ENCODE measurements at places on chromosomes 7 and 10.

DNA sequence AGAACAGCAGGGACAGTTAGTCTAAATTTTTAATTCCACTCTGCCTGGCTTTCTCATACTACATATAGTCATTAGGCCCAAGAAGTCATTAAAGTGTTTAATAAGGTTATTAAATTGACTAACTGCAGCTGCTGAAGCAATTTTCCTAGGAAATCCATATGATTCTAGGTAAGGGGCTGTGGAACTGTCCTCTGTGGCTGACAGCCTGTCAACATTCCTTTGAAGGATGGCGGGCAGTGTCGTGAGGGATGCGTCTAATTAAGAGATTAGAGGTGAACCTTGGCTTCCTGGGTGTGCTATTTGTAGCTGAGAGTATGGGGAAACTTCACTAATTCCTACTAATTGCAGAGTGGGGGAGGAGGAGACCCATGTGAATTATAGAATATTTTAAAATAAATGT lies 64.6 kb downstream of the SNX10 start:
- no peak for DNase-seq

DNA sequence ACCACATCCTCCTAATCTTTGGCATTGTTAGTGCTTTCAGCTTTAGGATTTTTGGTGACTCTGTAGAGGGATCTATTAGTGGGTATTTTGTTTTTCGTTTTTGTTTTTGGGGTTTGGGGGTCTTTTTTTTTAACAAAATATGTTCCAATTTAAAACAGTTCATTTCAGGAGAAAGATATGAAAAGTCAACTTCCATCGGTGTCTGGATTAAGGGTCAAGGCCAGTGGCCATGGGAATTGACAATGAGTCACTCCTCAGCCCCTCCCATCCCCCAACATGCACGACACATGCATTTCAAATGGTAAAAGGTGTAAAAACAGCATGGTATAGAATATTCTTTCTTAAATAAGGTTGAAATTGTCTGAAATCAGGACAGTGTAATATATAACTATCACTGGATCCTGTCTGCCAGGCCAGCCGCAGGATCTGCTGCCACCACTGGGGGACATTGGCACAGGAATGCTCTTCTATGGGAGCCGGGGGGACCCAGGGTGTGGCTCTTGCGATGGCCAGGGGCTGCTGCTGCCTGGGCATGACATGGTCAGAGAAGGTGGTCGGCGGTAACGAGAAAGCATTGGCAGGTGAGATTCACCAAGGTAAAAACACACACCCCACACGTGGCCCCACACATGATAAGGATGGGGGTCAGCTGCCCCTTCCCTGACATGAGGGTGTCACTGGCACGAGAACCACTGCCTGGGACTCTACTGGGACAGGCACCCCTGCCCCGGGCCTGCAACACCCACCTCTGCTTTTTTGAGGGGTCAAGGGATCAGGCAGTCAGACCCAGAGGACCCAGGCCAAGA lies 126.2 kb upstream of the KCTD7 start:
- DNase-seq: no peak

DNA sequence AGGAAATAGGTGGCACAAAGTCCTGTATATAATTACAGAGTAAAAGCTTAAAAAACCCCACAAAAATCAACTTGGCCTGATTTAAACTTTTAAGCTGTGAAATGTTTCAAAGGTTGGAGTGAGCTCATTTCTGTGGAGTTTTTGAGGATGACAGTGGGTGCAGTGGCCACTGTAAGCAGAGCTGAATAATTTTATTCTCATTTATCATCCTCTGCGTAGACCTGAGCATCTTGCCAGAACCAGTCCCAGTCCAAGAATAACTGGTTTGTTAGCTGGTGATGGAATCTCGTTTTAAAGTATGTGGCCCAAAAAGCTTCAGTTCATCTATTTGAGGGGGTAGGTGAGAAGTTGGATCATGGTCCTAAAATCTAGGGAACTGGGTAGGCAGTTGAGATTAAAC lies 4.4 kb downstream of the BMPER start:
- no peak for DNase-seq

- no peak for DNase-seq
Measured at GRCh38 chr10:12974491-12975199, 26.9 kb downstream of the CCDC3 start.

DNA sequence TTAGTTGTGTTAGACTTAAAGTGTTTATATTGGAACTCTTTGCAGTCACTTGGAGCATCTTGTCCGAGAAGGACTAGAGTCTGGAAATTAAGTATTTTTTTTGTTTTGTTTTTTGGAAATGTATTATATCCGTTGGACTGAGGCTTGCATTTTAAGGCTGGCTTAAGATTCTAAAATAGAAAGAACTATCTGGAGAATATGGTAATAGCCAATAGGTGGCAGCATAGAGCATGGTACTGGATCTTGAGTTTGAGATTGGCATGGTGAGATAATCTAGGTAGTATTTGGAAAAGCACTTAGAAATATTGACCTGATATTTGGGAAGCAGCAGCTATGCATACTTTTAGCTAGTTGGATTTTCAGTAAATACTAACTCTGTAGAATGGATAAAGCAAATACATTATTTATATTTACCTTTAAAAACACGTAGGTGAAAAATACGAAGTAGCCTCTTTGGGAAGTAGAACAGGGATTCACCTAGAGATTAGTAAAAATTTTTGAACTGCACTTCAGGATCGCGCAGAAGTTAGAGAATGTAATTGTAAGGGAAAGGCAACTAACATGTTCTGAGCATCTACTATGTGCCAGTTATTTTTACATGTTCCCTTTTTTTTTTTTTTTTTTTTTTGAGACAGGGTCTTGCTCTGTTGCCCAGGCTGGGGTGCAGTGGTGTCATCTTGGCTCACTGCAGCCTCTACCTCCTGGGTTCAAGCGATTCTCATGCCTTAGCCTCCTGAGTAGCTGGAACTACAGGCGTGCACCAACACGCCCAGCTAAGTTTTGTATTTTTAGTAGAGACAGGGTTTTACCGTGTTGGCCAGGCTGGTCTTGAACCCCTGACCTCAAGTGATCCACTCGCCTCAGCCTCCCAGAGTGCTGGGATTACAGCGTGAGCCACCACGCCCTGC lies 78.6 kb downstream of the LCOR start:
- peak; percentile 60 for DNase-seq

DNA sequence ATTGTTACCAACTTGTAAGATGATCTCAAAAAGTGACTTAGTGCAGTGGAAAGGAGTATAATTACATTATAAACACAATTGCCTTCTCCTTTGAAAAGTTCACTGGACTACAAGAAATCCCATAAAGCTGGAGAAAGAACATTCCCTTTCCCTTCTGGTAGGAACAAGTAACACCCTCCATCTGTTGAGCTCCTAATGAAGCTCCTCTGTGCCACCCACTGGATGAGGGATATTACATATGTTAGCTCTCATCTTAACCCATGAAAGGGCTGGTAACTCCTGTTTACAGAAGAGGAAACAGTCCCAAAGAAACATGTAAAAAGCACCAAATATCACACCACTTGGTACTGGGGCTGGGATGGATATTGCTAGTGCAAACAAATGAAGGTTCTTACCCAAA lies 8.1 kb downstream of the PGAM1 start:
- no peak for DNase-seq

DNA sequence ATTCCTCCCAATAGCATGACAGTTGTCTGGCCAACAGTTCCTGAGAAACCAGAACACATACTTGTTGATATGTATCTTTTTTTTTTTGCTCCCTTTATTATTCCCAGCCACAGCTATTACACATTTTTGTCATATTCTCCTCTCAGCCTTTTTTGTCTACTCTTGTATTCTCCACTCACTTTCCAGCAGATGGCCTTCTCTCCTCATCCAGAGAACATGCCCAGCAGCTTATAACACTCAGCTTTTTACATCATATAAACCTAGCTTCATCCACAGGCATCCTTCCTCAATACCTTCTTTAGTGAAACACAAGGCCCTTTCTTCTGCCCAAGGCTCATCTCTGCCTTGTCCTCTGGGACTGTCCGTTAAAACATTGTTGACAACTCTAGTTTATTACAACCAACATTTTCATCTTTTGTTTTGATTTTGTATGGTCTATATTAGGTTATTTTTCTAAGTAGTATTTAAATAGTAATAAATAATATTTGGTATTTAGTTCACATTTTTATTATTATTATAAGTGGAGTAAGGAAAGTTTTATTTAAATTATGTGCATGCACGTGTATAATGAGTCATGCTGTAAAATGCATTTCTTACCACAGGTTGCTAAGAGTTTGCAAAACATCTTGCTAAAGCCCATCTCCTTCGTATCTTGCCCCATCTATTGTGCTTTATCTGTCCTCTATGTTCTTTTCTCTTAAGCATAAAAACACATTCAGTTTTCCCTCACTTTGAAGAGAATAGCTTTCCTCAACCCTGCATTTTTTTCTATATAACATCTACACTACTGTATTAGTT lies 101.5 kb downstream of the ORC5 start:
- DNase-seq: no peak

DNA sequence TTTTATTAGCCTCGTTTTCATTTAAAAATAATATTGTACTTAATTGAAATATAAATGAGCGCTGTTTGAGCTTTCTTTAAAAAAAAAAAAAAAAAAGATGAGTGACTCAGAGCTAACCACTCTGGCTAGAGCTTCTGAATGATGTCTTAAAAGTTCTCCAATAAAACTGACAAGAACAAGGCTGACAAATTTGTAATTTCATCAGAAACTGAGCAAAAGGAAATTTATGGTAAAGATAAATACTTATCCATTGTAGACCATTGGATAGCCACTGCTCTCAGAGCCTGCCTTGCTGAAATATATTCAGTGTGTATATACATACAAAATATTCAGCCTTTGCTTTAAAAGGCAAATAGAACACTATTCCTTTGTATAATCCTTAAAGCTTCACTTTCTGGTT lies 91.2 kb upstream of the OIT3 start:
- DNase-seq: no peak

GRCh38 chr7:88165697-88166096 lies 54.1 kb downstream of the SRI start:
- no peak for DNase-seq

DNA sequence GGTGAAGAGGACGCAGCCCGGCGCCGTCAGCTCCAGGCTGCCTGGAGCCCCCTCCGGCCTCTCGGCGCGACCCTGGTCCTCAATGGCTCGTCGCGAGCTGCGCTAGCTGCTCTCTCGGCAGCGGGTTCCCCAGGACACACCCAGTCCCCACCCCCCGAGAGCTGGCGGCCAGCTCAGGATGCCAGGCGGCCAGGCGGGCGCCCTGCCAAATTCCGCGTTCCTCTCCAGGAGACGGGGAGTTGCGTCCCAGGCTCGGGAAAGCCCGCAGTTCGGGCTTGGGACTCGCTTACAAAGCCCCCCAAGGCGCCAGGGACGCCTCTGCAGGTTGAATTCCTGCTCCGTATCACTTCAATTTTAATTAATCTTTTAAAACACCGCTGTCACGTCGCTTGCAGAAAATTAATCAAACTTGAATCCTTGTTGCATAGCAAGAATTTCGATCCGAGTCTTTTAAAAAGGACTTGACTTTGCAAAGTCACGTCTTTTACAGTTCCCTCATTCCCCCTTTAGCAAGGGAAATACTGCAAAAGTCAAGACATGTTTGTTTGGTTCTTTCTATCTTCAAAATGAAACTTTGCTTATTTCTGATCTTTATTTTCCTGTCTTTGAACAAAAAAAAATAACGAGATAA lies 28.2 kb downstream of the SKIDA1 start:
- peak; percentile 93 for DNase-seq

DNA sequence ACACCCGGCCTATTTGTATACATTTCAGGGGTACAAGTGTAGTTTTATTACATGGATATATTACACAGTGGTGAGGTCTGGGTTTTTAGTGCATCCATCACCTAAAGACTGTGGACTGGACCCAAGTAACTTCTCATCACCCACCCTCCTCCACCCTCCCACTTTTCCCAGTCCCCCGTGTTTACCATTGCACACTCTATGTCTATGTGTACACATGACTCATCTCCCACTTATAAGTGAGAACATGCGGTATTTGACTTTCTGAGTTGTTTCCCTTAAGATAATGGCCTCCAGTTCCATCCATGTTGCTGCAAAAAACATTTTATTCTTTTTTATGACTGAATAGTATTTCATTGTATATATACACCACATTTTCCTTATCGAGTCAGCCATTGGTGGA lies 98.9 kb upstream of the WAC start:
- no peak for DNase-seq

- DNase-seq: no peak
Measured at GRCh38 chr10:493391-494148, 195.9 kb downstream of the DIP2C start.

GRCh38 chr10:11522821-11523245 lies 88.6 kb downstream of the USP6NL start:
- DNase-seq: no peak

DNA sequence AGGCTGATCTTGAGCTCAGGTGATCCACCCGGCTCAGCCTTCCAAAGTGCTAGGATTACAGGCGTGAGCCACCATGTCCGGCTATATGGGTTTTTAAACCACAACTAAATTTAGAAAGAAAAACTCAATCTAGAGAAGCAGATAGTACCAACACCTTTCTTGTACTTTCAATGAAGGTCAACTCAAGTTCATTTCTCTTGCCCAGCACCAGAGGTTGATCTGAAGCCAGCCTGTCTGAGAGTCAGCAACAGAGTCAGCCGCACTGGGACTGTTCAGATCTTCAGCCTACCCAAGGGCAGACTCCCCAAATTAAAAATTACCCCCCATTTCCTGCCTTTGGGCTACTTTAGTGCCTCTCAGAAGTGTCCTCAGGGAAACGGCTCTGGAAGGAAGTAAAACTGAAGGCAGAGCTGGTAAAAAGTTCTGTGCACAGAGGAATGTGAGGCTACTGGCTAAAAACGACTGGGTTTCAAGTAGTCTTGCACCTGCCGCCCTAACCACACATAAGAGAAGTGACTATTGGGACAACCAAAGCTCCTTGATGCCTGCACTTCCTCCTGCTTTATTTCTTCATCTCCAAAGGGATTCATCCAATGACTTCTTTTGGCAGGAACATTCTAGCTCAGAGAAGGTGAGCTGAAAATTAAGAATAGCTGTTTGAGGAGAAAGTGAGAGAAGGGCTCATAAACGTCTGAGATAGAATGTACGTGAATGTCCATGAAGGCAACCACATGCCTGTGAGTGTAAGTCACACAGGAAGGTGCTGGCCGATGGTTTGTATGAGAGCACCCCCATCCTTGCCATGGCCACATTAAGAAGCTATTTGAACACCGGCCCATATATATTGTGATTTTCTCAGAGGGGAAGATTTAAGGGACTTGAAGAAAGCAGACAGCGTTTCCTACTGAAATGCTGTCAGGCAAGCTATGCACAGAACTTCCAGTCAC lies 142.4 kb upstream of the PRR15 start:
- DNase-seq: no peak

DNA sequence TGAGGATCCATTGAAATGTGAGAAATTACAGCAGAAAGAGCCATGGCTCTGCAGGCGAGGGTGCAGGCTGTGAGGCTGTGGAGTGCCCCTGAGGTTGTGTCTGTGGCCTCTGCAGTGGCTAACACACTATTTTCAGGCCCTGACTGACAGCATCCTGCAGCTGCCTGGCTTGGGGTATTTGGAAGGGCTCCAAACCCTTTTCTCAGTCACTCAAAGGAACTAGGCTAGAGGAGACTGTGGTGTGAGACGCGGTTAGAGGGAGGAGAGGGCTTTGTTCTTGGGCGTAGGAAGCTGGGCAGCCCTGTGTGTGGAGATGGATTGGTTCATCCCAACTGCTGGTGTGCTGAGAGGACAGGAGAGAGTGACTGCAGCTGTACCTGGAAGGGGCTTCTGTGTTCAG lies 134.9 kb downstream of the RAMP3 start:
- no peak for DNase-seq

- no peak for DNase-seq
Measured at GRCh38 chr7:37768611-37769010, 79.8 kb upstream of the NME8 start.
